ENCODE measurements at places on chromosomes 7 and 10.
A peak's percentile ranks its signal among the peaks of the same experiment; 100 is the strongest.

- DNase-seq: peak; percentile 73
These were observed 1002.9 kb upstream of the KCND2 start for GRCh38 chr7:119270045-119270464.

DNA sequence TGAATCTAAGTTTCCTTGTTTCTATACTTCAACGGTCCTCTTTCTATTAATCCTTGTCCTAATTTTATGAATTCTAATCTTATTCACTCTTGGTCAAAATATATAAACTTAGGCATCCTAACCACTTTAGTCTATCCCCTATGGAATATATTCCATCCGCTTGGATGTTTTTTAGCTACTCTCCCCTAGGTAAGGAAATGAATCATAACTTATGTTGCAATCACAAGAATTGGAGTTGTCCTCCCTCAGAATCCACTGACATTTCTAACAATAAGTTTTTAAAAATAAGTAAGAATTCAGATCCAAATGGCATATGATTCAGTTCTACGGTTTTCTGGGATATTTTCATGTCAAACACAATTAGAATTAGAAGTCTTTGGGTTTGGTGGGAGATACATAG lies 1081.6 kb downstream of the SORCS1 start:
- no peak for DNase-seq

GRCh38 chr7:62361-63116 lies 129.8 kb upstream of the FAM20C start:
- DNase-seq: no peak

GRCh38 chr7:18467011-18467410 lies 28.5 kb upstream of the HDAC9 start:
- no peak for DNase-seq

DNA sequence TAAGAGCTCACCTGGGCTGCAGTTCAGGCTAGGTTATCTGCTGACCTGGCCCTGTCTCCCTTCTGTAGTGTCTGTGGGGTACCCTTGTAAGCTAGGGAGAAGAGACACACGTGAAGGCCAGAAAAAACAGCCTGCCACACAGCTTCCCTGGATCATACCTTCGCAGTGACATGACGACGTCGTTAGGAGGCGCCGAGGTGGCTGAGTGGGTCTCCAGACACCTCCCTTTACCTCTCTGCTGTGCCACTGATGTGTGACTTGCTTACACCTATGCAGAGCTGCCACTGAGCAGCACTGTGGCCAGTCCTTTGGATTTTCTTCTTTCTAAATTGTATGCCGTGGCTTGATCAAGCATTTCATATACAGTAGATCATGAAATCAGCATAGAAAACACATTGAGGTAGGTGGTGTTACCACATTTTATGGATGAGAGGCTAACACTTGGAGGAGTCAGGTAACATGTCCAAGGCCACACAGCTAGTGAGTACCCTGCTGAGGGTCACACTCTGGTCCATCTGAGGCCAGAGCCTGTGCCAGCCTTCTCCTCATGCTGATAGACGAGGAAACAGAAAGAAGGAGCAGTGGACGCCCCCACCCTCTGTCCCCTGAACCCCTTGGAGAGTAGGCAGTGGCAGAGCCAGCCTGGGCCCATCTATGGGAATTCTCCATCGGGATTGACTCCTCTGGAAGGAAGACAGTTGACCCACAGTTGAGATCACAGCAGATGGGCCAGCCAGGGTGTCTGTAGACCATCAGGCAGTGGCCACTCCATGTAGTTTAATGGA lies 23.1 kb downstream of the HTRA1 start:
- DNase-seq: no peak

DNA sequence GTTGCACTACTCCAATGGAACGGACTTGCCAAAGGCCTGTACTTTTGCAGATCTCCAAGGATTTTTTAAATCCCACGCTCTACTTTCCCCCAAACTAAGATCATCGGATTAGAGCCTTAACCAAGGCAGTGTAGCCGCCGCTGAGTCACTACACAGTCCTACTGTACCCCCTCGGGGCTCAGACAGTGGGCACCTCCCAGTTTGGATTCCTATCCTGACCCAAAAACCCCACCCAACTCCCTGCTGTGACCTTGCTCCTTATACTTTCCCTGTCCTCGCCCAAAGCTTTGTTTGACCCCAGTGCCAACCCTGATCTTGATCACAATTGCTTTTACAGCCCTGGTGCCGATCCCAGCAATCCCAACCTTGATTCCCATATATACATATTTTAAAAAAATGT lies 17.5 kb upstream of the PLAU start:
- no peak for DNase-seq

- no peak for DNase-seq
These were observed 165.0 kb upstream of the TBX20 start for GRCh38 chr7:35418716-35419390.

GRCh38 chr7:50278120-50278519 lies 26.4 kb upstream of the IKZF1 start:
- DNase-seq: no peak

DNA sequence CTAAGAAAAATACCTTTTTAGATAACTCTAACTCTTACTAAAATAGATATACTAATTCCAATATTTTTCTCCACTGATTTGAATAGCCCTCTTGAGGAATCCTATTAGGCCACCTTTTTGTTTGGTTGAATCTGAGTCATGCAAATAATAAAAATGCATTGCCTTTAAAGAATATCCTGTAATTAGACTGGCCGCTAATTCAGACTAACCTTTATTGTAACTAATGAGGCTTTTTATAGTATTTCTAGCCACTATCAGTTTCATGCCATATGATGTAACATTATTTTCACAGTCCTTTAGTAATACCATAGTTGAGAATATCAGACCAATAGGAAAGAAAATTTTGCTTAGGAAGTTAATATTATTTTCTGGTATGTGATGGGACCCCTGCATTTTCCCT lies 90.1 kb downstream of the CREB5 start:
- DNase-seq: no peak

GRCh38 chr7:33745934-33746333 lies 159.4 kb upstream of the BMPER start:
- DNase-seq: no peak

DNA sequence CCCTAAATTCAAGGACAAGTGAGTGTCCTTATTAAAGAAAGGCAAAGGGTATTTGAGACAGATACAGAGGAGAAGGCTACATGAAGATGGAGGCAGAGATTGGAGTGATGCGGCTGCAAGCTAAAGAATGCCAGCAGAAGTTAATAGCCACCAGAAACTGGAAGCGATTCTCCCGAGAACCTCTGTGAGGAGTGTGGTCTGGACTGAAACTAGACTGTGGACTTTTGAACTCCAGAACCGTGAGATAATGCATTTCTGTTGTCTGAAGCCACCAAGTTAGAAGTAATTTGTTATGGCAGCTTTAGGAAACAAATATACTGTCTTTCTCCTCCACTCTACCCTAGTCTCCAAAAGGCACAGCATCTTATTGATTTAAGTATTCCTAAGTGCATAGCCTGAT lies 80.3 kb upstream of the CREB5 start:
- DNase-seq: no peak

- DNase-seq: no peak
These were observed 47.1 kb downstream of the NXPH1 start for GRCh38 chr7:8480527-8480926.

- no peak for DNase-seq
These were observed 59.7 kb upstream of the LAMB4 start for GRCh38 chr7:108189733-108190388.

DNA sequence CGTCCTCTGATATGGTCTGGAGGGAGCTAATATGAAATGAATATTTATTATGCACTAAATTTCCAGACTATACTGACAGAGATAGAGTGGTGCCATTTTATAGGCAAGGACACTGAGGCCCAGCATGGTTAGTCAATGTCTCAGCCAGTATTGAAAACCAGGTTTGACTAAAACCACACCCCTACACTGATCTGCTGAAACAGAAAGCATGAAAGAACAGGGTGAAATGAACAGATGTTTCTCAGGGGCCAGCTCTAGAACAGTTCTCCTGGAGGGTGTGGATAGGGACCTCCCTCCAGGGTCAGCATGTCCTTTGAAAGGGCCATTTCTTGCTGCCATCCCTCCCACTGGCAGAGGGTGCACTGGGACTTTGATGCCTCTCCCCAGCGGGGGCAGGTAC lies 700.5 kb downstream of the GRID1 start:
- no peak for DNase-seq

DNA sequence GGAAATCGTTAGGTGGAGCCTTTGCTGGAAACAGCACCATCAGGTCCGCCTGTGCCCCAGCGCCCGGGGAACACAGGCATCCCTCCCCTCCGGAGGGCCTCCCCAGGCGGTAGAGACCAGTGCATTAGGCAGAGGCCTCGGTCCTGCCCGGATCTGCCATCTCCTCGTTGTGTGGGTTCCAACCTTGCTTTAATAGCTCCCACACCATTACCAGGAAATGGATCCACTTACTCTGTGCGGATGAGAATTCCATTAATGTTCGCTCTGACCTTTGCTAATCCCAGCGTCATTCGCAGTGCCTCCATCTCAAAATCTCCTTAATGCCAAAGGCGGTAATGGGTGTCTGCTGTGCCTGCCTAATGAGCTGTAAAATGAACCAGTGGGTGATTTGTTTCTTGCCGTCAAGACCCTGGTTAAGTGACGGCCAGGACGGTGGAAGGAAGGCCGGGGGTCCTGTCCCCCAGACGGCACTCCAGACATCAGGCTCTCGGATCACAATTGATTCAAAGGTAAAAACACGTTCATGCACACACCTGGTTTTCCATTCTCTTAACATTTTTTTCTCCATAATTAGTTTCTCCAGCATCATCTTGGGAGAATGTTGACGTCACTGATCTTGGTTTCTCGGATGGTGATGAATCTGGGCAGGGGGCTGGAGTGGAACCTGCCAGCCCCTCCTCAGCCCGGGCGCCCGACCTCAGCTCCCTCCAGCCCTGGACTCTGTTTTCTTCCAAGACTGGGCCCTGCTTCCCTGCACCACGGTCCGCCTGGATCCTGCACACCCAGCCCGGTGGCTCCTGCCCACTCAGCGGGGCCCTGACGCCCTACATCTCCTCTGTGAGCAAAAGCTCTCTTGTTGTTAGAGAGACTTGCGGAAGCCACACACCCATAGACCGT lies 22.8 kb upstream of the FAM20C start:
- no peak for DNase-seq

DNA sequence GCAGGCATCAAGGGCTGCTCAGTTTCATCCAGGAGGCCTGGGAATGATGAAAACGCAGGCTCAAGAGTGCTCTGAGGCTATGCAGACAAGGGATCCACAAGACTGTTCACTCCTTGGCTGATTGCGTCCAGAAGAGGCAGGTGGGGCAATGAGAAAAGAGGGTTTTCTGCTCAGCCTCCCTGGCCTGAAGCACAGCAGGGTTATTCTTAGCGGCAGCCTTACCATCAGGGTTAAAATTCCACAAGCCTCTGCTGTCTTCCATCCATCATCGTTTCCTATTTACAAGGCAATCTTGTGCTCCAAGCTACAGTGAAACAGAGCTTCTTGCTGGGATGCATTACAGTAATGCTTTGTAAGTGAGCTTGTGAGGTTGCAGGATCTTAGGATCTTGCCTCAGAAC lies 129.4 kb upstream of the SHH start:
- no peak for DNase-seq

GRCh38 chr10:28400176-28400575 lies 97.3 kb upstream of the MPP7 start:
- DNase-seq: no peak

GRCh38 chr7:6271060-6271658 lies 1.3 kb downstream of the CYTH3 start:
- DNase-seq: no peak

DNA sequence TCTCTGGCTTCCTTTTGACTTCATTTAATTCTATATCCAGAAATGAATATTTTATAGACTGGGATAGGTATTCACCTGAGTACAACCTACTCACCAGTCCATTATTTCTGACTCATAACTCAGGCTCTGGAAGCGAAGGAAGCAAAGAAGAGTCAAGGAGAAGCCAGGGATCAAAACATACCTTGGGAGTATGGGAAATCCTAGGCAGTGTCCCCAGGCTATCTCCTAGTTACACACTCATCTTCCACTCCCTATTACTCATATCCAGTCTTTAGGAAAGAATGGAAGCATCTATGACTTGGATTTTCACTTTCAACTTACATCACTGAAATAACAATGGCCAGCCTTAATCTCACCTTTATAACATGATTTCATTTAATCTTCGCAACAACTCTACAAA lies 40.9 kb upstream of the ELAPOR2 start:
- no peak for DNase-seq

DNA sequence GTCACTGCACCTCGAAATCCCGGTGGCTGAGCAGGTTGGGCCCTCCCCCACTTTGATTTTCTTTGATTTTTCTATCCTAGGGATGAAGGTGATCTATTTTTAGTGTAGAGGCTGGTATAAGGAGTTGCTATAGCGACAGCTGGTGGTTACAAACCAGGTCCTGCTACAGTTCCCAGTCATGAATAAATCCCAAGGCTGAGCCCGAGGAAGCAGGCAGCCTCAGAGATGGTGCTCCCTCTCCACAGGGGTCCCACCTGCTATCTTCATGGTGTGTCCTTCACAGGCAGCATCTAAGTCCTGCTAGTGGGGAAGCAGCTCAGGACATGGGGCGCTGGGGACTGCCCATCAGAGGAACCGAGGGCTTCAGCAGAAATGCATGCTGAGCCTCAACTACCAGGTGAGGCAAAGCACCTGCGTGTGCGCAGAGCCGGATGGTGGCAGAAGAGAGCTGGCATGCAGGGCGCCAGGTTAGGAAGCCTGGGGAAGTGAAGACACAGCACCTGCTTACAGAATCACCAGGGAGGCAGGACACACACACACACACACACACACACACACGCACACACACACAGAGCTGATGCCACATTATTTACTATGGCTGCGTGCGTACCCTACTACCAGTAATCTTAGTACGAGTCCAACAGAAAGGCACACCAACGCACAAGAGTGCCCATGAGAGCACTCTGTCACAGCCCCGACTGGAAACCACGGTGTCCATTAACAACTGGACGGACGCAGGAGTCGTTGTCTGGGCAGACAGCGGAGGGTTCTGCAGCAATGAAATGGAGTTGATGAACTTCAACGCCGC lies 150.9 kb downstream of the PRKAG2 start:
- DNase-seq: no peak

DNA sequence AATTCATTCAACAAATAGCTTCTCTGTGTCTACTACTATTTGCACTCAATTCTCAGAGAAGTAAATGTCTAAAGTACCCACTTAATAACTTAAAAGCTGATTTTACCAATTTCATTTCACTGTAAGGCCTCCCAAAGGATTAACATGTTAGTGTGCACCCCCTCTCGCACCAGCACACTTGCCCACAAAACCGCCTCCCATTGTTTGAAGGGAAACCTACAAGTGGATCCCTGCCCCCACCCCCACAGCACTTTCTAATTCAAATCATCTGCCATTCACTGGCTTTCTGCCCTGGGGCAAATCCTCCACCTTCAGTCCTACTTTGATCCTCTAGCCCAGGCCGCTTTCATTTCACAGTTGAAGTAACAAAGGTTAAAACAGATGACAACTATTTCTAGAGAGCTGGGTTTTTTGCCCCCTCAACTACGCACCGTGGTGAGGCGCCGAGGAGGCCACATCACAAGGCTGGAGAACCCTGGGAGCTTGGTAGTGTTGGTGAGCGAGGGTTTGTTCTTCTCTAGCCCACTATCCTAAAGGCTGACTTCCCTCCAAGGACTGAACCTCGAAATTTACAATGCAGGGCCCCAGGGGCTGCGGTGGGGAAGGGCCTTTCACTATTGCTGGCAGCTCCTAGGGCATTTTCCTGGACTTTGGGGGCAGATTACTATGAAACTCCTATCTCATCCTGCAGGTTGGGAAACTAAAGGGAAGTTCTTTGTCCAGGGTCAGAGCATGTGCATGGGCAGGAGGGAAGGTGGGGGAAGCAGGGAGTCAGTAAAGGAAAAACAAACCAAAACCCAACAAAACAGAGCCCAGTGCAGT lies 517.4 kb upstream of the ZMIZ1 start:
- DNase-seq: no peak
